CD4-positive, alpha-beta T cell (primary cell): ENCODE measurements at places on chromosomes 16 and 17.
A peak's percentile ranks its signal among the peaks of the same experiment; 100 is the strongest.

DNA sequence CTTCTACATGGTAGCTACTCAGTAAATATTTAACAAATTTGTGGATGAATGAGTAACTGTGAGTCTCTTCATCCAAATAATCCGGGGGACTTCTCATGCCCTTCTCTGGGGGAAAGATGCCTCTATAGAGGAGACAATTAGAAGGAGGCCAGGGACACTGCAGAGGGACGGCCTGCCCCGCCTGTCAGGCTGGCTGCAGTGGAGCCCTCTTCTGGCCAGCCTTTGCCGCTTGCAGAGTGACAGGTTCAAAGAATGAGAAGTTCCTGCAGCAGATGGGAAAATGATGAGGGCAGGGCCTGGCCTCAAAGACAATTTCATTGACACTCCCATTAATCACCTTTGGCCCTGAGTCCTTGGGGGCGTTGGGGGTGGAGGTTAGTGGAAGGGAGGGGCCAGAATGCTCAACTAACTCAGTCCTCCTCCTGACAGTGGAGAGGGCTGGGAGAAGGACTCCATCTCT, 339.0 kb downstream of the MAF start:
- peak; percentile 59 for DNase-seq

DNA sequence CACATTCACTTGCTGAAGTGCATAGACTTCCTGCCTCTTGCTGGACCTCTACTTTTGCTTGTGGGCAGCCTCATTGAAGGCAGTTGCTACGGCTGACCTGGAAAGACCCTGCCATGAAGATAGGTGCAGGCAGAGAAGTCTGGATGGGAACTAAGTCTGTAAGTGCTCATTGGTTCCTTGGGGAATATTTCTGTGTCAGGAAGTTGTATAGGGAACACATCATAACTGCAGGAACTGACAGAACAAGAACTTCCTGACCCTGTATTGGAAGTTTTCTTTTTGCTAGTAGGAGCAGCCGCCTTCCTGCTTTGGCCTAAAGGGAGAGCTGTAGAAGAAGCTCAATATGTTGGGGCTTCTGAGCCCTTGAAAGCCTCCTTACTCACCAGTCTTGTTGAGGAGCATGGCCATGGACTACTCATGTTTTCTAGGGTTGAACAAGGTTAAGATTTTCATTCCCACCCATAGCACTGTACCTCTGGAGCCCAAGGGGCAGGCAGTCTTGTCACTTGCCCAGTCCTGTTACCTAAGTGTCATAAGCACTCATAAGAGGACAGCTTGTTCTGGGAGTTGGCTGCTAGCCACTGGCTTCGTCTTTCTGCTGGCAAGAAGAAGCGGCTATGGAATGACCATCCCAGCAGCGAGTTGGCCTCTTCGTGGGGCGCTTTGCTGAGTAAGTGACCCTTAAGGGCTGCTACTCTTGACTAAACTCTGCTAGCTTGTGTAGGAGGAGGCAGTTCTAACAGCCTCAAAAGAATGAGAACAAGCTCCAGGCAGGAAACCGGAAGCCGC, 7.2 kb downstream of the UBFD1 start:
- DNase-seq = no peak

GRCh38 chr16:65318590-65319257, 196.9 kb upstream of the CDH11 start:
- no peak for DNase-seq

- no peak for DNase-seq
Measured at GRCh38 chr17:68763562-68763961, 162.4 kb upstream of the FAM20A start.

GRCh38 chr16:85711982-85712587, 23.3 kb upstream of the GINS2 start:
- no peak for DNase-seq

GRCh38 chr16:30747331-30747730, 894 bp upstream of the PHKG2 start:
- DNase-seq = no peak
